ENCODE measurements at places on chromosomes 6 and 20.

DNA sequence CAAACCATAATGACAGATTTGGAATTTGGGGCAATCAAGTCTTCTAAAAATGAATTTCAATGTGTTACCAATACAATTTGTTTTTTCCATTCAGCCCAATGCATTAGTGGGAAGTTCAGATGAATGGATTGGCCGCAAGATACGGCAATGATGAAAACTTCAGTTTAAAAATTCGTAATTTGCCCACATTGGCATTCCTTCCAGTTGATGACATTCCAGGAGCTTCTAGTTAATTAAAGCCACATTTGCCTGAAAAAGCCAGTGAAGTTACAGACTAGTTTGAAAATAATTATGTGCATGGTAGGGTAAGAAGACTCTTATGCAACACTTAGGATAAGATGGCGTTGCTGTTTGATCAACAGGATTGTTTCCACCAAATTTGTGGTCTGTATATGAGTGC is 46.2 kb downstream of the NHLRC1 start:
- no peak for DNase-seq

- DNase-seq, result no peak
Observed at GRCh38 chr20:58897488-58897887, 45.0 kb downstream of the GNAS start.

DNA sequence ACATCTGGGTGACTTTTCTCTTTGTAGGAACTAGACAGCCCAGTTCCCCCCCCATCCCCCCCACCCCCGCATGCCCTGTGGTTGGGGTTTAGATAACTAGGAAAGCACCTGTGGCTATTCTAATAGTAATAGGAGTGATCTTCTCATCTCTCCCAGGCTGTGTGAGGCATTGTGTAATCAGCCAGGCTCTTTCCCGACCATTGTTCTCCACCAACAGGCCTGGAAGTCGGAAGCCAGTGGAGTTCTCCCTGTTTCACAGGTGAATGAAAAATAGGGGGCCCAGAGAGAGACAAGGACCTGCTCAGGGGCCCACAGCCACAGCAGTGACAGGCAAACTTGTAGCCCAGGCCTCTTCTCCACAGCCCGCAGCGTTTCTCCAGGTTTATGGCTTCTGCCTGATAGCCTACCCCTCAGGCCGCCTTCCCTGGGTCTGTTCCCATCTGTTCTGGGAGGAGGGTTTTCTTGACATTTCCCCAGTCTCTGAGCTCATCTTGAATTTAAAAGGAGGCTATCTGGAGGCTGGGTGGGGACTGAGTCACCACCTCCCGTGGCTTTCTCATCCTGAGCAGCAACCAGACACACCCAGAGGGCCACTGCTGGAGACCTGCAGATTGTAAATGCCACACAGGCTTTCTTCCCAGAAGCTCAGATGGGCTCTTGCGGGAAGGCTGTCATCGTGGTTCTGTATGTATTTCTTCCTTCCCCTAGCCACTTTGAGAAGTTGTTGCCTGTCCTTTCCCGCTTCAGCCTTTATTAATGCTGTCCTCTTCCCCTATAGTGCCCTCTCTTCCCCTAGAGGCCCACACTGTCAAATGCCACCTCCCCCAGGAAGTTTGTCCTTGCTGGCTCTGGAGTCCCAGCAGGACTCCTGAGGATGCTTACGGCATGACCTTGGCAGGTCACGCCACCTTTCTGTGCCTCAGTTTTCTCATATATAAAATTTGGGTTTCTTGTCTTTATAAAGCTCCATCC is 75.9 kb upstream of the MYL9 start:
- DNase-seq, result peak; percentile 93

DNA sequence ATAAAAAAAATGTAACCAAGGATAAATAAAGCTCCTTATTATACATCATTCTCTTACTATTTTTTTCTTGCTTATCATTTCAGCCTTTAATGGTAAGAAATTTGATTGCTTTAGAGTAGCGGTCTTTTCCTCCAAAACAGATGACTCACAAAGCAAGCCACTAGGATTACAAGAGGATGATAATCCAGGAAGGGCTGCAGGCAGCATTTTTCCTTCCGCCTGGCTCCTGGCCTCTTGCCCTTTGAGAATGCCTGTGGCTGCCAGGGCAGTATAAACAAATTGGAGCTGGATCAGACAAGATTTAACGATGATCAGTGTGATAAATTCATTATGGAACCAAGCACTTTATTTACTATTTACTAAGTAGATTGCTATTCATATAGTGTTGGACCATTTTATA is 9.7 kb upstream of the FBXL4 start:
- no peak for DNase-seq

- DNase-seq, result no peak
Observed at GRCh38 chr6:160333841-160334240, 14.3 kb upstream of the SLC22A3 start.

Measured in hepatic stellate cell (primary cell).